ENCODE measurements at places on chromosomes 3 and 15.

GRCh38 chr3:182902236-182902635 is 78.1 kb downstream of the DCUN1D1 start:
- no peak for DNase-seq

- DNase-seq, result no peak
Observed at GRCh38 chr3:69058180-69058946, 6.2 kb upstream of the TMF1 start.

- DNase-seq, result no peak
Observed at GRCh38 chr15:96553931-96554330, 223.4 kb downstream of the NR2F2 start.

GRCh38 chr3:109731639-109732473 is 394.5 kb upstream of the DPPA4 start:
- peak; percentile 58 for DNase-seq

DNA sequence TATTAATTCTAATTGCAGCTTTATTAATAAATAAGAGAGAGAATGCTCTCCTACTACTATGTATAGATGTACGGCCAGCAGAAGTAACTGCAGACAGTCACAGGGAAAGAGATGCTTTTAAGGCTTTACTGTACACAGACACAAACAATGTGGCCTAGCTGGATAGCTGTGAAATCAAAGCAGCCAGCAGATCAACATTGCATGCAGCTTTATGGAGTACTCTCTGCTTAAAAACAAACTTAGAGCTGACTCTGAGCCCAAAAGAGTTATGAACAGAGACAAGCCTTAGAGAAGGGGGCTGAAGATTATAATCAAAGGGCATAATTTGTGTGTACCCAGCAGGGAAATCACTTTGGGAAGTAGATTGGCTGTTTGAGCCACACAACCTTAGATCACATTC is 47.2 kb downstream of the CADM2 start:
- no peak for DNase-seq

- DNase-seq, result no peak
Observed at GRCh38 chr15:71237456-71238188, 122.4 kb downstream of the THSD4 start.

GRCh38 chr15:67859331-67859946 is 19.6 kb upstream of the RNU6-1 start:
- DNase-seq, result no peak

DNA sequence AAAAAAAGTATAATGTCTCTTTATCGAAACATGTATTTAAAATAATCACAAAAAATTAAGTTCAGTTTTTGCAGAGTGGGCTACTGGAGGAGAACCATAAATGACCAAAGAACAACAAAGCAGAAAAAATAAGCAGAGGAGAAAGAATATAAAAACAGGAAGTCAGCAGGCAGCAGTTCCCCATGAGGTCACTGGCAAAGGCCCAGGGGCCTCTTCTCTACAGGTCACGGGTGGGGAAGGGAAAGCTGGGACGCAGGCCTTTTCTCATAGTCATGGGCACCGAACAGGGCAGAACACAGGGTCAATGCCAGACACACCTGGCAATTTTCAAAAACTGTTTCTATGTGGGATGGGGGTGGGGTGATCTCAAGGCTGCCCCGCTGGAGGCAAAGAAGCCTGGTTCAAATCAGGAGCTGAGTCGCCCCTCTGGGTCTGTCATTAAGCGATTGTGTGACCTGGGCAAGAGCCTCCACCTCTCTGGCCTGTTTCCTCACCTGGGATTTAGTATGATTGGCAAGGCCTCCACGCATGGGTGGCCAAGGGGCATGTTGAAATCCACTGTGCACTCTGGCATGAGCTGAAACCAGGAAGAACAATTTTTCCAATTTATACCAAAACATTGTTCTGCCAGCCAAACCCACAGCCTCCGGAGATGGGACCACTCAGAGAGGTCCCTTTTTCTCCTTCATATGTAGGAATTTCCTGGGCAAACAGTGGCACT is 43.8 kb upstream of the UACA start:
- DNase-seq, result peak; percentile 80

DNA sequence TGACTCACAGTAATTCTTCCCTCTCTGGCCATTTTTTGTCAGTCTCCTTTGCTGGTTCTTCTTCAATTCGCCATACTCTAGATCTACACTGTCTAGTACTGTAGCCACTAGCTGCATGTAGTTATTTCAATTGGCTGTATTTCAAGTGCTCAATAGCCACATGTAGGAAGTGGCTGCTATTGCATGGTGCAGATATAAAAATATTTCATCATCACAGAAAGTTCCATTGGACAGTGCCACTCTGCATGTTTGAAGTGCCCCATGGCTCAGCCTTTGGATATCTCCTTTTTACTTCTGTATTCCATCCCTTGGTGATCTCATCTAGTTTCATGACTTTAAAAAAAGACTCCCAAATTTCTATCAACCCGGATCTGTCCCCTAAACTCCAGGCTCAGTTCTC is 22.1 kb downstream of the PPP2R3A start:
- DNase-seq, result peak; percentile 35

DNA sequence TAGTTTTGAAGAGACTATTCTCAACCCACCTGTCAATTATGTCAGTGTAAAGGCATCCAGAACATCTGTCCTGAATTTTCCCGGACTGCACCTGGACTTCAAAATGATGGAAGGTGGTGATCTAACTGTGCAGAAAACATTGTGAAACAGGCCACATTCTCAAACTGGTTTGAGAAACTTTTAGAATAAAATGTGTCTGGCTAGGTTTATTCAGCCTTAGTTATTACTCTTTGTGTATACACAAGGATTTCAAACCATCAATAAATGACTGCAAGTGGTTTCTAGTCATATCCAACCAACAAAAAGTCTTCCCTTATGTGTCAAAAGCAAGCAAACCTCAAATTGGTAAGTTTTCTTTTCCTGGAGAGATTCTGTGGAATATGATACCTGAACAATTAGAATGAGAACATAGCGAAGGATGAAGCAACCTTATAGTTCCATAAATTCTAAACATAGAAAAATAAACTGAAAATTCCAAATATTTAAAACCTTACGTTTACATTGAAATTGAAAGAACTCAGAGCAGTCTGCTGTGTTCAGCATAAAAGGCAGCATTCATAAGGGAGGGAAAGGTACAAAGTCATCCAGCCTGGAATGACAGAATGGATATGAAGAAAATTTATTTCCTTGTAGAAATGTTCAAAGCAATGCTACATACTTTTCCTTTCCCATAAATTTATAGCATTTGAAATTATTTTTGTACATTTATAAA is 306.6 kb upstream of the TGFBR2 start:
- DNase-seq, result no peak

DNA sequence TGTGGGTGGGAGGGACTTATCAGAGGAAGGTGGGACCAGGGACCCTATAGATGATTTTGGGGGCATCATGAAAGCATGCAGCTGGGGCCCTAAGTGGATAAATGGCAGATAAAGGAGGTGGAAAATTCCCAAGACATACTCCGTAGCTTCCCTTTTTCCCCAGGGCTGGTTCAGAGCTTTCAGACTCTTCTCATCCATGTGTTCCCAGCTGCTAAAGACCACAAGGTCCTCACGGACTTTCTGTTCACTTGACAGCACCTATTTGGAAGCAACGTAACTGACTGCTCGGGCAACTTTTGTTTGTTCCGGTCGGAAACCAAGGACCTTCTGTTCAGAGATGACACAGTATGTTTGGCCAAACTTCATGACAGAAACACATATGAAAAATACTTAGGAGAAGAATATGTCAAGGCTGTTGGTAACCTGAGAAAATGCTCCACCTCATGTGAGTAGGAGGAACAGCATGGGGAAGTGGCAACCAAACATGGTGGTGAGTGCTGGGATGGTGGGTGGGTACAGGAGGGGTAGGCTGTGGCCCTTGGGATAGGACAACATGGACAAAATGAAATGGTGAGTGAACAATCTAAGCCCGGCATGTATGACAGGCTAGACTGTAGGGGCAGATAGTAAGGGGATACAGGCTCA is 28.7 kb upstream of the SRPRB start:
- DNase-seq, result no peak

DNA sequence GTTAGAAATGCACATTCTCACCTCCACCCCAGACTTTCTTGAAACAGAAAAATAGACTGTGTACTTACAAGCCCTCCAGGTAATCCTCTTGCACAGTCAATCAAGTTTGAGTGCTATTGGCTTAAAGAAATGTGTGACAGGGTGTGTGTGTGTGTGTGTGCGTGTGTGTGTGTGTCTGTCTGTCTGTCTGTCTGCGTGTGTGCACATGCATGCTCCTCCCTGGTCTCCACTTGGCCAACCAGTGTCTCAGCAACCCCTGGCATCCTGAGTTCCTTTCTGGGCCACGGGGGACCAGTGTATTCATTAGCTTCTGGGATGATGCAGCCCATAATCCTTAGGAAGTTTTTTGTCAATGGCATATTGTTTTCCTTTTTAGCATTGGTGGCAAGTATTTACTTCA is 128.8 kb upstream of the IL12A start:
- no peak for DNase-seq

GRCh38 chr3:118990823-118991560 is 43.7 kb downstream of the IGSF11 start:
- DNase-seq, result no peak

DNA sequence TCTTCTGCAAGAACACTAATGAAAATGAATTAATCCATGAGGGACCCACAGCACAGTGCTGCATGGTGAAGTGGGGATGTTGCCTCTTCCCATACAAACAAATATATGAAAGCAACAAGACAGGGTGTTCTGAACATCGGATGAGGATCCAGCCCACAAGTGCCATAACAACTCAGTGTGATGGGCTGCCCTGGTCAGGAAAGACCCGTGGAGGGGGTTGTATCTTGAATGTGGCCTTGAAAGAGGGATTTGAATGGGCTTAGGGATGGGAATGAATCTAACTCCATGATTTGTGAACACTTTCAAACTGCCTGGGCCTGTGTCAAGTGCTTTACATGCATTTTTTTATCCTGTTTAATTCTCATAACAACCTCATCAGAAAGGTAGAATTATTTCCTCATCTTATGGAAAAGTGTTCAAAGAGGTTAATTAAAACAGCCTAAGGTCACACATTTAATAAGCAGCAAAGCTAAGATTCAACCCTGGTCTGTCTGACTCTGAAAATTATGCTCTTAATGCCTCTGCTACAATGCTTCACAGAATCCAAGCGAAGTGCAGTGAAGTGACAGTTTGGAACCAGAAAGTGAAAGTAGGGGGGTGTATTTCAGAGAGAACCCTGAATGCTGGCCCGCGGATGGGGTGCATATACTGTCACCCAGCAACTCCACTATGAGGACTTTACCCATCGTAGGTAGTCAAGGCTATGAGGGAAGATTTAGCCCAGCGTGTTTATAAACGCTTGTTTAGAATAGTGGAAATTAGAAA is 65.6 kb upstream of the HEG1 start:
- no peak for DNase-seq

DNA sequence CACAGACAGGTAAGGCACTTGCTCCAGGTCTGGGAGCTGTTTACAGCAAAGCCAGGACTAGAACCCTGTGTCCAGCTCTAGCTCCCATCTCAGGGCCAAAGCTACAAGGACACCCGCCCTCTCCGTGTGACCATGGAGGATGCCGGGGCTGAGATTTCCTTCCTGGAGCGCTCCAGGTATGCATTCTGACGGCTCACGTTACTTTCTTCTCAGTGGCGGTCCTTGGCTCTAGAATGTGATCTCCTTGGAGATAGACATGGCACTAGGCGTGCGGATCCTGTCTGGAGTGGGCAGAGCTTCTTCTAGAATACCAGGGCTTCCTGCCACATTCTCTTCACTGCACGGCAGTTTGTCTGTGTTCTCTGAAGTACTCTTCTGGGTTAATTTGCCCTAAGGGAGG is 185.7 kb downstream of the OPA1 start:
- no peak for DNase-seq

- no peak for DNase-seq
Observed at GRCh38 chr3:161031134-161031533, 74.0 kb downstream of the B3GALNT1 start.
